ENCODE measurements at places on chromosomes 12 and 14. TPM values are rescaled to one million over a fixed set of nuclear protein-coding genes. Genes with fewer than 3 reads are reported as not detected.

- no peak for DNase-seq
Measured at GRCh38 chr14:88947646-88948598, 123.5 kb downstream of the TTC8 start.

DNA sequence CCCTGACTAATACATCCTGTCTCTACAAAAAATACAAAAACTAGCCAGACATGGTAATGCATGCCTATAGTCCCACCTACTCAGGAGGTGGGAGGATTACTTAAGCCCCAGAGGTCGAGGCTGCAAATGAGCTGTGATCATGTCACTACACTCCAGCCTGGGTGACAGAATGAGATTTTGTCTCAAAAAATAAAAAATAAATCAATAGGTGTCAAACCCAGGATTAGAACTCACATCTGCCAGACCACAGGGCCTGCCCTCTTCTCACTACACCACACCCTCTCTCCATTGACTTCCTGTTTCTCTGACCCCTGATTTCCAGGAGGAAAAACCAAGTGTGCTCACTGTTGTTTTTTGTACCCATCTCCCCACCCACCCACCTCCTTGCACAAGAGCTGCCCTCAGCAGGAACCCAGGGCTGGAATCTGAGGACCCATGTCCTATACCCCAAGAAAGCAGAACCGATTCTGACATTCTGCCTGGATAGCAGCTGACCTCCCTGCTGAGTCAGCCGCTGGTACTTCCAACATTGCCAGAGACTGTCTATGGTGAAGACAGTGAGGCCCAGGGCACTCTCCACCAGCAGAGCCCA lies 6.2 kb downstream of the CMKLR1 start:
- no peak for DNase-seq

- peak; percentile 6 for DNase-seq
Measured at GRCh38 chr12:41509271-41510055, 321.3 kb downstream of the PDZRN4 start.

- no peak for DNase-seq
Measured at GRCh38 chr14:87955501-87955900, 37.5 kb downstream of the GALC start.

DNA sequence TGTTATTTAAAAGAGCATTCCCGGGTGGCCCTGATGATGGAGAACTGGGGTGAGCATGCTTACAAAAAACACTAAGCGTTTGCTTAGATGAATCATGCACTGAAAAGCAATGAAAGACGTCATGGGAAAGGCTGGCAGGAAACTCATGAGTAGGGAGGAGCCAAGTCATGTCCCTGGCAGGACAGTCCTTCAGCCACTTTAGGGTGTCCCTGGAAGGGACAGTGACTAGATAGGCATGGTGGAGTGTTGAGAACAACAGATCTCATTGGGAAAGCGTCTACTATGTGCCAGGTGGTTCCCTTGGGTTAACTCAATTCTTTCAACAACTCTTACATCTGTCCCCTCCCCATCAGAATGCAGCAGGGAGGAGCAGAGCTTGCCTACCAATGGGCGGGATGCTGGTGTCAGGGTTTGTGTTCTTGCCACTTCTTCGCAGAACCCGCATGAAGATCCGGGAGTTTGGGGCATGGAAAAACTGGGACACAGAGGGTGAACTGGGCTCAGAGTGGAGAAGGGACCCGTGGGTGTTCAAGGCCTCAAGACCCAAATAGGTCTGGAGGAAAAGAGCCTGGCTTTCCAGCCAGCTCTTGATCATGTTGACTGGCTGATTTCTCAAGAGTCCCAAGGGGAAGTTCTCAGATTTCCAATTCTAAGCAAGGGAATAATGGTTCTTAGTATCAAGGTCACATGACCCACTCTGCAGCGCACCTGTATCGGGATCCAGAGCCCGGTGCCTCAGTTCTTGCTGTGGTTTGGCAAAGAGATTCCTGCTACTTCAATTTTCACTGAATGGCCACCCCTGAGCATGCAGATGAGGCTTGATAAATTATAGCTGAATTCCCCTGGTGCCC lies 653.9 kb upstream of the TBX3 start:
- DNase-seq, result peak; percentile 81

DNA sequence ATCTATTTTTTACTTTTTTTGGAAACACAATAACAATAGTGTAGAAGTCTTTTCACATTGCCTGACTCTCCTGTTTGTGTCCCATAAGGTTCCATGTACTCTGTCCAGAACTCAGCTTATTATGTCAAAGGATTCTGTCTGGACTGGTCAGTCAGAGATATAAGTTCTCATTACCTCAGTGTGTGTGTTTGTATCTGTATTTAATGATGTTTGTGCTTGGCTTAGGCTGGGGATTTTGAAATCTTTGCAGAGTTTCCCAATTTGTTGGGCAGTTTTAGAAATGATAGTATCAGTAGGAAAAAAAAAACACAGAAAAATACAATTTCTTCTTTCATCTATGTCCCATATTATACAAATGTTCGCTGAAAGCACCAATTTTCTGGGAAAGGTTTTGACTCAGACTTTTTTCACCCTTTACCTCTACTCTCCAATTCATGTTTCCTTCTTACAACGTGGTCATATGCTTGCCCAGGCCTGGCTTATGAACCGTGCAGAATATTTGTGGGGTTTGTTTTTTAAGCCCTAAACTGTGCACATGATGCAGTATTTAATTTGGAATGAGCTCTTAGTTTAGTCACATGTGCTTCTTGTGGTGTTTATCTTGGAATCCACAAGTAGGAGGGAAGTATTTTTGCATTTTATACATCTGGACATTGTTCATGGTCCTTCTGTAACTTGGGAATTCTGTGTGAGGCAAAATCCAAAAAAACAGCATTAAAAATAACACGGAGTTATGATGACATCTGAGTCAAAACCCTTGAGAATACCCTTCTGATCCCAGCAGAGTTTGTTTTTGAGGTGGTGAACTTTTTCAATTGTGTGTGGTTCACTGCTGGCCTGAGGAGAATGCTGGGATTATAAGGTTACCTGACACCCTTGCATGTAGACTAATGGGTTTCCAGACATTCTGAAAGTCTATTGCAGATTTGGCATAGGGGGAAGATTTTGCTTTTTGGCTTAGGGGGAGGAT lies 121.2 kb downstream of the RAD51B start:
- peak; percentile 94 for DNase-seq

DNA sequence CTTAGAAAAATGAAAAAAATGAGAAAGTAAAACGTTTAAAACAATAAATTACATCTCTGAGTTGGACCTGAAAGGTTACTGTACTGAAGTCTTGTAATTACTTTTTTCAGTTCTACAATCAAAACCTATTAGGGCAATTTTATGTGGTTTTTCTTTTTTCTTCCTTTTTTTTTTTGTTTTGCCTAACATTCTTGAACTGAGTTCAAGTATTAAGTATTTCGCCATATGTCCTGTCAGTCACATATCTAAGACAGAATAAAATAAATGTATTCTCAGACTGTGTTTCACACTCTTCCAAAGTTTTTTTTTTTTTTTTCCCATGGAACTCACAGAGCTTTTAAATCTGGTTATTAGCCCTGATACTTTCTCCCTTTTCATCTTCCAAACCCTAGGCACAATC lies 172.0 kb downstream of the BCAT1 start:
- DNase-seq, result no peak

- DNase-seq, result no peak
Measured at GRCh38 chr12:16220120-16220519, 57.4 kb downstream of the SLC15A5 start.

- DNase-seq, result peak; percentile 43
Measured at GRCh38 chr14:61280526-61281185, 482 bp downstream of the TMEM30B start.

- peak; percentile 100 for DNase-seq
Measured at GRCh38 chr14:94342334-94342934, 19.3 kb upstream of the SERPINA6 start.

DNA sequence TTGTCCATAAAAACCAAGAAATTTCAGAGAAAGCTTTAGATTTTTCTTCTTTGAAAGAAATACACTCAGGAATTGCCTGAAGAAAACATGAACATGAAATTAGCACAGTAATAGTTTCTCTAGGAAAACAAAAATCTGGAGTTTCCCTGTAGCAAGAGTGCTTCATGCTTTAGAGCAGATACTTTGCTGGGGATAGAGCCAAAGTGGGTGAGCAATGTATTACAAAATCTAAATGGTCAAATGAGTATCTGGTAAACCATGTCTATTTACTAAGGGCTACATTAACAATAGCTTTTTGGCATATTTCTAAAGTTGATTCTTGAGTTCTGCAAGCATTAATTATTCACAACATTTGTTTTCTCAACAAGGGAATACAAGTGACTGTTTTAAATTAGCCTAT lies 26.2 kb downstream of the AVPR1A start:
- DNase-seq, result no peak

- no peak for DNase-seq
Measured at GRCh38 chr12:47838286-47838931, 18.7 kb upstream of the HDAC7 start.

GRCh38 chr12:6868211-6869048 lies 1.1 kb downstream of the TPI1 start:
- no peak for DNase-seq

GRCh38 chr14:28877923-28878322 lies 111.3 kb downstream of the FOXG1 start:
- DNase-seq, result no peak

DNA sequence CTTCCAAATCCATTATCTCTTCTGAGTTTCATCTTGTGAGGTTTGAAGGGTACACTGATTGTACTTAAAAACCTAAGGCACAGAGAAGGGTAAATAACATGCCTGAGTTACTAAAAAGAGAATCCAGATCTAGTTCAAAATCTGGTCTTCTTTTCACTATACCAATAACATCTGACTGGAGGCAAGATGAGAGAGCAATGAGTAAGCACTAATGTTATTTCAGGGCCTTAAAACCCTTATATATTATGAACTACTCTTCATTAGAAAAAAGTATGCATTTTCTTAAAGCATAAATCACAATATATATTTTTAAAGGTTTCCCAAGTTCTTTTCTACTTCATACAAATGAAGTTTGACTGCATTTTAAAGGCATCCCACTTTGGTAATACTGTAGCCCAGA lies 60.2 kb downstream of the GXYLT1 start:
- DNase-seq, result no peak

The BICDL1 gene
- total RNA-seq, result 7.3 TPM

The LTBP2 gene
- 196 TPM for total RNA-seq

The ZCCHC8 gene
- total RNA-seq, result 25.3 TPM

The DLGAP5 gene
- total RNA-seq, result 2.2 TPM

The GPR135 gene
- total RNA-seq, result 6.7 TPM

The PELI2 gene
- 5.3 TPM for total RNA-seq

The IRAK3 gene
- 0.05 TPM for total RNA-seq

The GDF11 gene
- total RNA-seq, result 25.3 TPM

Measured in astrocyte (in vitro differentiated cells and primary cell).